ENCODE measurements at places on chromosomes 12 and 14. TPM values are rescaled to one million over a fixed set of nuclear protein-coding genes. Genes with fewer than 3 reads are reported as not detected.
A peak's percentile ranks its signal among the peaks of the same experiment; 100 is the strongest.

- H3K27ac ChIP-seq = peak overlapping the region; percentile 41
- DNase-seq = peak; percentile 73
- H3K4me3 ChIP-seq = no peak overlapping the region
- H3K27me3 ChIP-seq = no peaks in the 10 kb centered on the region
- H3K36me3 ChIP-seq = no peaks in the 10 kb centered on the region
- peaks cover 29% of the 10 kb centered on the region for H3K4me1 ChIP-seq
Measured at GRCh38 chr12:68587448-68587873, 23.2 kb upstream of the RAP1B start.

GRCh38 chr14:93914278-93914677 is 12.9 kb upstream of the FAM181A start:
- no peak overlapping the region for H3K27ac ChIP-seq
- no peak for DNase-seq
- no peaks in the 10 kb centered on the region for H3K4me1 ChIP-seq
- no peak overlapping the region for H3K4me3 ChIP-seq

- DNase-seq = no peak
- H3K4me3 ChIP-seq = no peak overlapping the region
- H3K27me3 ChIP-seq = peaks cover 9% of the 10 kb centered on the region
- no peaks in the 10 kb centered on the region for H3K36me3 ChIP-seq
- H3K27ac ChIP-seq = no peak overlapping the region
Measured at GRCh38 chr12:52267266-52267665, 7.2 kb upstream of the KRT86 start.

Gene TSPAN19
- total RNA-seq = not detected

- no peak for DNase-seq
- H3K36me3 ChIP-seq = no peaks in the 10 kb centered on the region
- peaks cover 85% of the 10 kb centered on the region for H3K4me1 ChIP-seq
- no peak overlapping the region for H3K4me3 ChIP-seq
- H3K27me3 ChIP-seq = no peaks in the 10 kb centered on the region
- no peak overlapping the region for H3K27ac ChIP-seq
Measured at GRCh38 chr12:132432721-132433577, 57.0 kb upstream of the FBRSL1 start.

DNA sequence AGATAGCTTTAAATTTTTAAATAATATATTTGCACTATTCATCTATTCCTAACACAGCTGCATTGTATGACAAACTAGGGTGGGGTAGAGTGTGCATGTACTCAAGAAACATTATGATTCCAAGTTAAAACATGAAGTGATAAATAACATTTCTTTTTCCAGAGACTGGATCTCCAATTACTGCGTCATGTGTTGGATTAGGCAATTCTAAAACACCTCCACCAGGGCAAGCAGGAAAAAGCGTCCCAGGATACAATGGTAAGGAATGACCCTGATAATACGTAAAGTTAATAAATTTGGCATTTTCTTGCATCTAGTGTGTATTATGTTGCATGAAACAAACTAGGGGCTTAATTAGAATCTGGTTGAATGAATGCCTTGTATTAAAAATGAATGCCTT is 138.9 kb downstream of the ACSS3 start:
- no peaks in the 10 kb centered on the region for H3K4me1 ChIP-seq
- no peak for DNase-seq
- no peak overlapping the region for H3K27ac ChIP-seq
- H3K27me3 ChIP-seq = no peaks in the 10 kb centered on the region

Gene ENDOU
- total RNA-seq = not detected
